ENCODE measurements at places on chromosomes 16 and 17.

DNA sequence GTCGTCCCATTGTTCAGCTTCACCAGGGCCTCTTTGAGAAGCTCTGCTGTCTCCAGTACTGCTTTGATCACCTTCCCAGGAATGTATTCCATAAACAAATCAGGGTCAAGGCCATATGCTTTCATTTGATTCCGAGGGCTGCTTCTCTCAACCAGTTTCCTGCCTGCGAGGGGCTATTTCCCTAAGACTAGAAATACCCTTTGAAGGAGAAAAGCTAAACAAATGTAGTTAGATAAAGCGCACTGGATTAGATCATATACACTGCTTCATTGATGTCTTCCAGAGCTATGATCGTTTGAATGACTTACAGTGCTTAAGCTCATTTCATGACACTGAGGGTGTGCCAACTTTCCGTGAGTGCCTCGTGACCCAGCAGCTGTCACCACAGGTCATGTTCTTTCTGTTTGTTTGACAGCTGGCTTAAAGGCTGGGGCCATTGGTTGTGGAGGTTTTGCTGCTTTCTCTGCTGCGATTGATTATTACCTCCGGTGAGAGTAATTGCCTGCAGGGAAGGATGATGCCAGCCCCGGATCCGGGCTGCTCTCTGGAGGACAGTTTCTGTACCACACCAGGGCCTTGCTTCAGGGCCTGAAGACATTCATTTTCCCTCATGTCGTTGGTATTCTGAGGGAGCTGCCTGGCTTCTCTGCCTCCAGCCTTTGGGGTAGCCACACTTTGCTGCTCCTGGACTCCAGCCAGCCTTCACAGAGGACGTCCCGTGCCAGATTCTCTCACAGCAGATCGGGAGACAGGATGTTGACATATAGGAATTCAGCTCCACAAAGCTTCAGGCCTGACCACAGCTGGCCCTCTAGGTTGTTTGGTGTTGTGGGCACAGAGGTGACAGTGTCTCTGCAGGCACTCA lies 3.9 kb downstream of the TIMM22 start:
- no peak for DNase-seq

DNA sequence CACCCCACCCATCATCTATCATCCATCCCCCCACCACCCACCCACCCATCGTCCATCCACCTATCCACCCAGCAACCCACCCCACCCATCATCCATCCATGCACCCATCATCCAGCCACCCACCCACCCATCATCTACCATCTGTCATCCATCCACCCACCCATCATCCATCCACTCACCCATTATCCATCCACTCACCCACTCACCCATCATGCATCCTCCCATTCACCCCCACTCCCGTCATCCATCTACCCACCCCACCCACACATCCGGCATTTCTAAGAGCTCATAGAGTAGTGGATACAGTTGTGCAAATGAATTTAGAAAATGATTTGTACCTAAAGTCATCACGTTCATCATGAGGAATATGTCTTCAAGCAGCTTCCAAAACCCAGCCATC lies 405.1 kb downstream of the SNX29 start:
- no peak for DNase-seq

DNA sequence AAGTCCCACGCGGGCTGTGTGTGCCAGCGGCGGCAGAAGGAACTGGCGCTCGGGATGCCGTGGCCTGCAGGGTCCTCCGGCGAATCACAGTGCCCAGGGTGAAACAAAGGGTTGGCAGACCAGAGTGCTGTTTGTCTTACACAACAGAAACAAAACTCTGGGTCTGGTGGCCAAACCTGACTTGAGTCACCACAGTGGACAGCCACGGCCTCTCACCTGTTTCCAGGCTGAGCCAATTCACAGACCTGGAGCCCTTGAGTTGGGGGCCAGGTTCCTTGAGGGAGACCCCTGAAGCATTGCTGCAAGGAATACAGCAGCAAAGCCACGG lies 2.1 kb upstream of the CHMP6 start:
- DNase-seq, result no peak

- no peak for DNase-seq
Measured at GRCh38 chr17:73318836-73319235, 7.0 kb upstream of the CDC42EP4 start.

DNA sequence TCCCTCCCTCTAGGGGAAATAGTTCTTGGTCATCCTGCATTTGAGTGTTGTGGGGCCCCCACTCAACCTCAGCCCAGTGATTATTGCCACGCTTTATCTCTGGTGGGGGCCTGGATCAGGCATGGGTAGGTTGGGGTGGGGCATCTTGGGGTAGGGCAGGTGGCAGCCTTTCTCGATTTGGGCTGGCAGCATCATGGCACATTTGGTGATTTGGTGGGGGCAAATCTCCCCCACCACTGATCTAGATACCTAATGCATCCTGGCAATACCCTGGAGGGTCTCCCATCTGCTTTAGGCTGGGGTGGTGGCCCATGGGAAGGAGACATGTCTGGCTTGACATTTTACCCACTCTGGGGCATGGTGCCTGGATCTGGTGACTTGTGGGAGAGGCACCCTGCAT lies 40.2 kb downstream of the NLRP1 start:
- no peak for DNase-seq

DNA sequence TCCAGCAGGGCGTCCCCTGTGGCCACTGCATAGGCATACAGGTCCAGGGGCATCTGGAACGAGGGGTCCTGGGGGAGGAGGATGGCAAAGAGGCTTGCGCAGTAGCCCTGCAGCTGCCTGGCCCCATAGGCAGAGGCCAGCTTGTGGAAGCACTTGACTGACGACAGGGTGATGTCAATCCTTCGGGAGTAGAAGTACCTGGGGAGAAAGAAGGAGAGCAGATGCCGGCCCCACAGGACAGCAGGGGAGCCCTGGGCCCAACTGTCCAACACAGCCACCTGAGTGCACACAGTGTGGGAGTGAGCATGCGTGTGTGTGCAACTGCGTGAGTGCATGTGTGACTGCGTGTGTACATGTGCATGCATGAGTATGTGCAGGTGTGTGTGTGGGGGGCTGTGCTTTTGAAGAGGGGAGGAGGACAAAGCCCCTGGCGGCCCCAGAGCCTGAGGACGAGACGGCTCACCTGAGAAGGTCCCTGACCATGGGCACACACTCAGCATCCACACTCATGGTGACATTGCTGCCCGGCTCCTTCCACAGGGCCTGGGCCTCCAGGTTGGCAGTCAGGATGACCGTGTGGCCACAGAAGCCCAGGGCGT lies 7.1 kb downstream of the LGALS3BP start:
- DNase-seq, result no peak

DNA sequence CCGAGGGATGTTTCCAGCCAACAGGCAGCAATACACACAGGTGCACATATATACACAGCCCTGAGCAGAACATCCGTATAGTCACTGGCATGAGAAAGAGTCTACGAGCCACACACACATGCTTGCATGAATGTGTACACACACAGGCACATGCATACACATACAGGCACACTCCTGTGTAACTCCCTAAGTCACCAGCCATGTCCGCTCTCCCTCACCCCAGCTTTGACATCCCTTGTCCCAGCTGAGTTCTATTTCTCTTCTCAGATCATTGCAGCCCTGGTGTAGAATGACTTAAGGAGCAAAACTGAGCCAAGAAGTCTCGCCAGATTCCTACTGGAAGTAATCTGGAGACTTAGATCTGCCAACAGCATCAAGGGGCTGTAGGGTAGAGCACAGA lies 13.1 kb downstream of the CDRT4 start:
- no peak for DNase-seq

DNA sequence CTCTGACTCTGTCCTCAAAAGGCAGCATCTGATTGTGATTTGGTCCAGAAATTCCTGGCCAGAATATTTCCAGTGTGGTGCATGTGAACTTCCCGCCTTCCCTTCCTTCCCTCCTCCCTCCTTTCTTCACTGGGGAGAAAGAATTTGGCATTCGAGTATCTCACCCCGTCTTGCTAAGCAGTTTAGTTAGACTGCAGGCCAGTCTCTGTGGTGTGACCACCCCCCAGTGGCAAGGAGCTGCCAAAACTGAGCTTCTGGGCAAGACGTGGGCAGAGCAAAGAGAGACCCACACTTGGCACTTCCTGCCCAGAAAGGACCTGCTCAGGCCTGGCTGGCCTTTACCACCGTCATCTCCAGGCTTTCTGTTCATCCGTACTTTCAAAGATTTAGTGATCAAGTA lies 36.4 kb downstream of the SNX20 start:
- peak; percentile 35 for DNase-seq

GRCh38 chr17:77734371-77735080 lies 224.0 kb upstream of the TNRC6C start:
- peak; percentile 47 for DNase-seq

- no peak for DNase-seq
Measured at GRCh38 chr17:66748578-66748977, 86.3 kb upstream of the CACNG5 start.

Measured in WTC11 (cell line).